ENCODE measurements at places on chromosomes 13 and 19.

- DNase-seq: no peak
These were observed 17.9 kb downstream of the SLAIN1 start for GRCh38 chr13:77715233-77715891.

GRCh38 chr19:51293571-51294210 is 17.8 kb upstream of the IGLON5 start:
- DNase-seq: no peak

DNA sequence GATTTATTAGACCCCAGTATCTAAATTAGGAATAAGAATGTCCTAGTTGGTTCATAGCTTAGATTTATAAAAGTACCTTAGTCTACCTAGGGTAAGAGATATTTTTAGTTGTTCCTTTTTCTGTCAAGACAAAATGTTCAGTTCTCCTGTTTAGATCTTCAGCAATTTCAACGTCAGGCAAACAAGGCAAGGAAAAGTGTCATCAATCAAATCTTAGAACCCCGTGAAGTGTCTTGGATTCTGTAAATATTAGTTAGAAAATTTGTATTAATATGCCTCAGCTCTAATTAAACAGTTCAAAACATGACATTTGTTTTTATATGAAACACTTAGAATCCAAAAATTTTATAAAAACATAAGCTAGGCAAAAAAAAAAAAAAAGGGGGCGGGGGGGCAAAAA is 296.6 kb downstream of the PCDH9 start:
- DNase-seq: no peak

GRCh38 chr19:17488593-17489391 is 18.5 kb downstream of the SLC27A1 start:
- DNase-seq: no peak

GRCh38 chr13:37029617-37030016 is 29.0 kb downstream of the EXOSC8 start:
- DNase-seq: no peak

DNA sequence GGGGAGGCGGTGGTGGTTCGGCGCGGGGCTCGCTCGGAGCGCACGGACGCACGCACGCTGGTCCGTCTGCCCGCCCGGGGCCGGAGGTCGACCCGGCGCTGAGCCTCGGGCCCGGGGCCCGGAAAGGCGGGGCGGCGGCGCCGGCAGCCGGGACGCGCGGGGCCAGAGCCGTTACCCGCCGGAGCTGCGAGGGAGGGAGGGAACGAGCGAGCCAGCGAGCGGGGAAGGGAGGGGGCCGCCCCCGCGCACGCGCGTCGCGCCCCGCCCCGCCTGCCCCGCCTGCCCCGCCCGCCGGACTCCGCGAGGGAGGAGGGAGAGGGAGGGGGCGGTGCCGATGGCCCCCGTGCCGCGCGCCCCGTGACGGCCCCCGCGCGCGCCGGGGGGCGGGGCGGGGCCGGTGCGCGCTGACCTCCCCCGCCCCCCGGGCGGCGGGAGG is 15.0 kb downstream of the CIC start:
- DNase-seq: peak; percentile 92

GRCh38 chr13:36098080-36098479 is 33.1 kb downstream of the DCLK1 start:
- DNase-seq: no peak

DNA sequence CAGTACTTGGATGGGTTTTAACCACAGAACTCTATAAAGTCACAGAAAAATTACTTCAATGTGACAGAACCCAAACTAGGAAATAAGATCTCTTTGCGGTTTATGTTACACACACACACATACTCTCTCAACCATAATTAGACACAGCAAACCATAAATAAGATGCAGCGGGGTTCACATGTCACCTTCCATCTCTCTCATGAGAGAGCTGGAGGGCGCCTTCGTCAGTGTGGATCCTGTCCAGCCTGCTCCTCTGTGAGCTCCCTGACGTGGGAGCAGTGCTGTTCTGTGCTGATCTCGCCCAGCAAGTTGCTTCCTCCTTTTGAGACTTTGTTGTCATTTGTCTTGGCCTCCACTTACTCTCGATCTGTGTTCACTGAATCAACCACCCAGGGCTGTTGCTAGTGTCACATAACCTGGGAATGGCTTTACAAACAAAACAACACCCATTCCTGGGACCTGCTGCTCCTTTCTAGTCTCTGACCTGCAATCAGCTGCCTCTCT is 204.9 kb upstream of the KL start:
- no peak for DNase-seq

DNA sequence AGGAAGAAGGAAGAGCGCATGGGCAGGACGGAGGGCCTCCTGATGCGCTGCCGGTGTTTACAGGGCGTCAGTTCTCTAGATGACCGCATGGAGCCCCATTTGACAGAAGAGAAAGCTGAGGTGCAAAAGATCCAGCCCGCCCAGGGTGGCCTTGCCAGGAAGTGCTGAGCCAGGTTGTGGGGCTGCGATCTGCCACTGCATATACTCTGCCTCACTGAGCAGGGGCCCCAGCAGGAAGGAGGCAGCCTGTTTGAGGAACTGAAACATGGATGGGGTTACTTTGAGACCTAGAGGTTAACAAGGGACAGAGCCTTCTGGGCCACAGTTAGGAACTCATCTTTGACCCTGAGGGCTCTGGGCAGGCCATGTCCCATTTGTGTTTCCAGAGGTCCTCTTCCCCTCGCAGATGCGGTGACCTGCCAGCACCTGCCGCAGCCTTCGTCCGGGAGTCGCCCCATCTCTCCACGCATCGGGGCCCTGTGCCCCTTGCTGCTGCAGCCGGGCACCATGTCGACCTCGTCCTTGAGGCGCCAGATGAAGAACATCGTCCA is 3.2 kb downstream of the EPN1 start:
- DNase-seq: no peak

DNA sequence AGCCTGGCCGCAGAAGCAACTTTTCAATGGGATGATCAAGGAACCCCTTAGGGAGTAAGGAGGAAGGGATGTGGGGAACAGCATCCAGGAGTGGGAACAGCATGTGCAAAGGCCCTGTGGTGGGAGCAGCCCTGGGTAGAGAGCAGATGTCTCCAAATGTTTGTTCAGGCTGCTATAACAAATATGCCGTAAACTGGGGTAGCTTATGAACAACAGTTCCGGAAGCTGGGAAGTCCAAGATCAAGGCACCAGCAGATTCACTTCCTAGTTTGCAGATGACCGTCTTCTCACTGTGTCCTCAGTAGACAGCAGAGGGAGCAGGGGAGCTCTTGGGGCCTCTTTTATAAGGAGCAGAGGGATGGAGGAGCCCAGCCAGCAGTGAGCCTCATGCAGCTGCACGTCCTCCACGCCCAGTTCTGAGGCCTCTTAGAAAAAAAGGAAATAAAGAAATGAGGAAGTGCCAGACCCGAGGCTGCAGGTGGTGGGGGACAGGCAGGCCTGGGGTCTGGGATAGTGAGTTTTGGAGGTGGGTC is 4.2 kb upstream of the LRRC25 start:
- DNase-seq: no peak

- DNase-seq: no peak
These were observed 31.0 kb downstream of the SLAIN1 start for GRCh38 chr13:77728265-77729125.

GRCh38 chr19:11019824-11020223 is 59.0 kb downstream of the SMARCA4 start:
- no peak for DNase-seq

DNA sequence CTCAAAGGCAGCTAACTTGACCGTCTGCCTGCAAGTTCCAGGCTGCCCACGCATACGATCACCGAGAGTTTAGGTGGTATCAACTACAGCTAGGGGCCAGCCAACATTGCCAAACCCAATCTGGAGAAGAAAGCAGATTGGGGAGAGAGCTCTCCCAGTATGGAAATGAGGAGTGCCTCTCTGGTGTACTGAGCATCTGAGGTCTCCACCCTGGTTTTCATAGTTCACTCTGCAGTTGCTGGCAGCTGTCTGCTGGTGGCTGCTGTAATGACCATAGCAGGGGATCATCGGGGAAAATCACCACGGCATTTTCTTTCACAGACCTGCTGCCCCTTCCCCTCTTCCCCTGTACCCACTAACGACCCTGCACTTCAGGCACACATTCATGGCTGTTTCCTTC is 201.7 kb downstream of the NUFIP1 start:
- no peak for DNase-seq

- no peak for DNase-seq
These were observed 51.3 kb downstream of the CELF5 start for GRCh38 chr19:3275583-3276340.

- no peak for DNase-seq
These were observed 1.8 kb downstream of the NCAN start for GRCh38 chr19:19213426-19214158.

- no peak for DNase-seq
These were observed 487.8 kb downstream of the DACH1 start for GRCh38 chr13:71378961-71379905.

DNA sequence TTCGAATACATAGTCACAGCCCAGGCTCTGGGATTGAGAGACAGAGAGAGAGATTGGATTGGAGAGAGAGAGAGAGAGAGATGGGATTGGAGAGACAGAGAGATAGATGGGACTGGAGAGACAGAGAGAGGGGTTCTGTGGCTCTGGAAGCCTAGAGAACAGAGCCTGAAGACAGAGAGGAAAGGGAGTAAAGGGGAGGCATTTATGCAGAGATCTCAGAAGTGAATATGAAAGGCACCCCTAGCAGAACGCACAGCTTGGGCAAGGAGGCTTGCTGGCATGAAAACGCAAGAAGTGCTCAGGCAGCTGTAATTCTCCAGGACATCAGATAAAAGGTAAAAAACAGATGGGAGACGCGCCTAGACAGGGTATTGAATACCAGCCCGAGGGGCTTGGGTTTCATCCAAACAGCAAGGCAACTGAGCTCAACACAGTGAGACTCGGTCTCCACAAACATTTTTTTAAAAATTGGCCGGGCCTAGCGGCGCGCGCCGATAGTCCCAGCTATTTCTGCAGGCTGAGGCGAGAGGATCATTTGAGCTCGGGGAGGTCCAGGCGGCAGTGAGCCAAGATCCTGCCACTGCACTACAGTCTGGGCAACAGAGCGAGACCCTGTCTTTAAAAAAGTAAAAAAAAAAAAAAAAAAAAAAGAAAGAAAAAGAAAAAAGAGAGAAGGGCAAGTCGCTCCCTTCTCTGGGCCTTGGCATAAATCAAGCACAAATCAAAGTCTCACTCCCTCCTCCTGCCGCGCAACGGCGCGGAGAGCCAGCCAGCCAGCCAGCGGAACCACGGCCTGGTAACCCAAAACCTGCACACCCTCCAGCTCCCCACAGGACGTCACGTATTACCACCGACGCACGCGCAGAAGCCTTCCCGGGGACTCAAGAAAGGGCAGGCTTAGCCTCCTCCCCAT is 774 bp upstream of the PPP2R1A start:
- DNase-seq: peak; percentile 98

GRCh38 chr13:75544681-75545330 is 4.8 kb upstream of the UCHL3 start:
- no peak for DNase-seq

GRCh38 chr13:57991041-57991440 is 359.5 kb downstream of the PCDH17 start:
- no peak for DNase-seq

DNA sequence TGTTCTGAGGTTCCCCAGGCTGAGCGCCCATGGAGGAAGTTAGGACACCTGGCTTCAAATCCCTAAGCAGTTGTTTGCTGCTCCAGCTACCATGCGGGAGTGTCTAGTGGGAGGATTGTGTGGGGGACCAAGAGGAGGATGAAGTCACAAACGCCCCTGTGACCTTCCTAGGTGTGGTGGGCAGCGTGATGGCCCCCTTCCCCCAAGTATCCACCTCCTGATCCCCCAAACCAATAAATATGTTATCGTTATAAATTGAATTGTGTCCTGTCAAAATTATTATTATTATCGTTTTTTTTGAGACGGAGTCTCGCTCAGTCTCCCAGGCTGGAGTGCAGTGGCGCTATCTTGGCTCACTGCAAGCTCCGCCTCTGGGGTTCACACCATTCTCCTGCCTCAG is at the start of gene SLC25A41:
TSS of gene SLC25A41 (minus strand) at position 101 of the 400 bp plus-strand sequence. CDS start at position 31, 70 bp downstream.
- DNase-seq: no peak

DNA sequence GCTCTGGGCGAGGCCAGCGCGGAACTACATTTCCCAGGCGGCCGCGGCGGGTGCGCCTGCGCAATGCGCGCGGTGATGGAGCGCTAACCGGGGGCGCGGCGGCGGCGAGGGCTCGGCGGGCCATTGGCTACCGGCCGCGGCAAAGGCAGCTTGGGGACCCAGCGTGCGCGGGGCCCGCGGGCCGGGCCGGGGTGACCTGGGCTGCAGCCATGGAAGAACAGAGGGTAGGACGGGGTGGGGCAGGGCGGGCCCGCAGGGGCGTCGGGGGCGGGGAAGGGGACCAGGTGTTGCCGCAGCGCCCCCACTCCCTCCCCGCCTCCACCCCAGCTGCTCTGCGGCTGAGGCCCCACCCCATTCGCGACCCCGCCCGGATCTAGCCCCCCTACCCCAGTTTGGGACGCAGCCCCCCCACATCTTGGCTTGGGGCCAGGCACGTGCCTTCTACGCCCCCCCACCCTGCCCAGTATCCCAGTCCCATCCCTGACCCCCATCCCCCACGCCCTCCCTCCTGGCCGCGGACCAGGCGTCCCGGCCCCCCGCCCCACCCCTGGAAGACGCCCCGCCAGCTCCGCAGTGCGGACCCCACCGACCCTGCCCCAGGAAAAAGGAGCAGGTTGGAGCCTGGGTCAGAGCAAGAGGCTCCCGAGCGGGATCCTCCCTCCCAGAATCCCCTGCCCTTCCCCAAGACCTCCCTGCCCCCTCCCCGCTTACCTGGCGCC is at the start of gene FSD1:
TSS of gene FSD1 (plus strand) at position 61 of the 719 bp plus-strand sequence. CDS start at position 210, 149 bp downstream.
- no peak for DNase-seq

GRCh38 chr13:40992678-40993518 is 26.2 kb downstream of the ELF1 start:
- no peak for DNase-seq

GRCh38 chr19:47003611-47004465 is 15.8 kb upstream of the NPAS1 start:
- no peak for DNase-seq

DNA sequence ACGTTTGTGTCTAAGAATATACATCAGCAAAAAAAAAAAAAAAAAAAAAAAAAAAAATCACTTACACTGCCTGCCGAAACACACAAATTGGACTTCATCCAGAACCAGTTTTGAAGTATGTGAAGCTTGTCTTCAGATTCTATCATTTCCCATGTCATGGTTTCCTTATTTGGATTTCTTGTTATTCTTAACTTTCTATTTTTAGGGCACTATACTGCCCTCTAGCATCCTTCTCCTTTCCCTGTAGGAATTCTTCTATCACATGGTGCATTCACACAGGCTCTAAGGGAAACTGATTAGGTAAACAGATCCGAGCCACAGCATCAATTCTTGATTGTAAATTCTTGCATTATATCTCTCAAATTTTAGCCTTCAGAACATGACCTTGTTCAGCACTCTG is 1507.5 kb downstream of the OLFM4 start:
- no peak for DNase-seq

DNA sequence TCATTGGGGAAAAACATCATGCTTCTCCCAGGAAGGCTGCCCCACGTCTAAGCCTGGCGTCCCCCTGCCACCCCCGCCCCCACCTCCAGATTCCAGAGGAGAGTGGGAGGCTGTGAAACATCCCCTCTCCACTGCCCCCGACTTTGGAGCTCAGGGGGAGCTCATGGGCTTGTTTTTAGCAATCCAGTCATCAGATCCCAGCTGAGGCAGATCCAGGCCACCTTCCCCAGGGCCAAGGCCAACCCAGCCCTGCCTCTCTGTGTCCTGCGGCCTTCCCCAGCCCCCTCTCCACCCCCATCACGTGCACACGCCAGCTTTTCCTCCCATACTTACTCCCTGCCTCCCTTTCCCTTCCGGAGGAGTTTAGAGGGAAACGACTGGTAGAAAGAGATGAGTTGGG is 38.8 kb downstream of the SHISA2 start:
- DNase-seq: no peak

GRCh38 chr19:1269065-1269477 is at the start of gene CIRBP:
CIRBP (plus strand) TSS chr19:1269332; CDS start chr19:1270934, 1,602 bp downstream.
- DNase-seq: peak; percentile 99

Data from left forelimb (tissue), 1 donor.